ENCODE measurements at places on chromosomes 3 and 15. TPM values are rescaled to one million over a fixed set of nuclear protein-coding genes. Genes with fewer than 3 reads are reported as not detected.
A peak's percentile ranks its signal among the peaks of the same experiment; 100 is the strongest.

The LYSMD4 gene
- total RNA-seq, result 5.3 TPM

The FOXB1 gene
- total RNA-seq, result not detected

The NUP210 gene
- 11.4 TPM for total RNA-seq

The NR2E3 gene
- not detected for total RNA-seq

DNA sequence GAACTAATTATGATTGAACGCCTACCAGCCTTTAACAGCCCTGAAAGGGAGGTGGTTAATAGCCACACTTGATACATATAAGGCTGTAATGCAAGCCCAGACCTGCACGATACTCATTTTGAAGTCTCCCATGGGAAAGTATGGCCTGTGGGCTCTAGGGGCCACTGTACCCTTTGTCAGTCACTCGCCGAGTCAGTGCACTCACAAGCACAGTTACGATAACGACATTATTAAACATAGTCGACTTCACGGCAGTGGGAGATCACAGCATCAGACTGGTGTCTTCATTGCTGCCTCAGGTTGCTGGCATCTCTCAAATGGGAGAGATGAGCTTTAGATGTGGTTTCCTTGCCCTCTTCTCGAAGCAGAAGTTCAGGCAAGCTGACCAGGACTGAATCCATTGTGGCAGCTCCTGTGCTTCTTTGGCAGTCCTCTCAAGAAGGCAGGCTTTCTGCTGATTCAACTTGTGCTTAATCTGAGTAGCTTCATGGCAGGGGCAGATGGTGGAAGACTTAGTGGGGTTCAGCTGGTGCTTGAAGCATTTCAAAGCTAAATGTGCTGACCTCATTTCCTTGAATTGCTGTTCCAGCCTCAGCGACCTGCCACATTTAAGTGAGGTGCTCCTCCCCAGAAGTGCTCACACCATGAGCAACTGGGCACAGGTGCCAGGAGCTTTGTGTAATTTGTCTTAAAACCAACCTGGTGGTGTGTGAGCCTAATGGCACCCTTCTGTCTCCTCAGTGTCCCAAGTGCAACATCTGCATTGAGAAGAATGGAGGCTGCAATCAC lies 15.8 kb upstream of the P4HTM start:
- no peak for DNase-seq

- no peak for DNase-seq
Observed at GRCh38 chr15:90044916-90045371, 43.8 kb downstream of the ZNF710 start.

GRCh38 chr3:168625477-168625876 lies 529.8 kb upstream of the GOLIM4 start:
- DNase-seq, result no peak

DNA sequence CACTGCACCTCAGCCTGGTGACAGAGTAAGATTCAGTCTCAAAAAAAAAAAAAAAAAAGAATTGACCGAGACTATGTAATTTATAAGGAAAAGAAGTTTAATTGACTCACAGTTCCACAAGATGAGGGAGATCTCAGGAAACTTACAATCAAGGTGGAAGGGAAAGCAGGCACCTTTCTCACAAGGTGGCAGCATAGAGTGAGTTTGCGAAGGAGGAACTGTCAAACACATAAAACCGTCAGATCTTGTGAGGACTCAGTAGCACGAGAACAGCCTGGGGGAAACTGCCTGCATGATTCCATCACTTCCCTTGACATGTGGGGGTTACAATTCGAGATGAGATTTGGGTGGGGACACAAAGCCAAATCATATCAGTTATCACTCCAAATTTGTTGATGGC lies 380.9 kb downstream of the EDEM1 start:
- DNase-seq, result peak; percentile 8

- no peak for DNase-seq
Observed at GRCh38 chr3:27290760-27291159, 78.4 kb downstream of the NEK10 start.

- DNase-seq, result no peak
Observed at GRCh38 chr15:31427411-31427810, 100.8 kb downstream of the KLF13 start.

DNA sequence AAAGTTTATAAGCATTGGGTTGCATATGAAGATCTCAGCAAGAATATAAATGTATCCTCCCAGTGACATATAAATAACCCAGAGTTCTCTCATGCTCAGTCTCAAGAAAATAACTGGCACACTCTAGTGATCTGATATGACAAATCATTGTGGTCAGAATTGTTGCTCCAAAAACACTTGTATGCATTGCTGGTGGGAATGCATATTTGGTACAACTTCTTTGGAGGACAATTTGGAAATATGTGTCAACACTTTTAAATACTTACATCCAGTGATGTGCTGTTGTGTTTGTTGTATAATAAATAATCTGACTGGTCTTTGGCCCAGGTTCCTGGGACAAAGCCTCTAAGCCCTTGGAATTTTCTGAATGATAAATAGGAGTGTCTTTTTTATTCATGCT lies 66.7 kb upstream of the STT3B start:
- DNase-seq, result no peak

GRCh38 chr3:55708242-55708641 lies 221.1 kb upstream of the WNT5A start:
- DNase-seq, result no peak

DNA sequence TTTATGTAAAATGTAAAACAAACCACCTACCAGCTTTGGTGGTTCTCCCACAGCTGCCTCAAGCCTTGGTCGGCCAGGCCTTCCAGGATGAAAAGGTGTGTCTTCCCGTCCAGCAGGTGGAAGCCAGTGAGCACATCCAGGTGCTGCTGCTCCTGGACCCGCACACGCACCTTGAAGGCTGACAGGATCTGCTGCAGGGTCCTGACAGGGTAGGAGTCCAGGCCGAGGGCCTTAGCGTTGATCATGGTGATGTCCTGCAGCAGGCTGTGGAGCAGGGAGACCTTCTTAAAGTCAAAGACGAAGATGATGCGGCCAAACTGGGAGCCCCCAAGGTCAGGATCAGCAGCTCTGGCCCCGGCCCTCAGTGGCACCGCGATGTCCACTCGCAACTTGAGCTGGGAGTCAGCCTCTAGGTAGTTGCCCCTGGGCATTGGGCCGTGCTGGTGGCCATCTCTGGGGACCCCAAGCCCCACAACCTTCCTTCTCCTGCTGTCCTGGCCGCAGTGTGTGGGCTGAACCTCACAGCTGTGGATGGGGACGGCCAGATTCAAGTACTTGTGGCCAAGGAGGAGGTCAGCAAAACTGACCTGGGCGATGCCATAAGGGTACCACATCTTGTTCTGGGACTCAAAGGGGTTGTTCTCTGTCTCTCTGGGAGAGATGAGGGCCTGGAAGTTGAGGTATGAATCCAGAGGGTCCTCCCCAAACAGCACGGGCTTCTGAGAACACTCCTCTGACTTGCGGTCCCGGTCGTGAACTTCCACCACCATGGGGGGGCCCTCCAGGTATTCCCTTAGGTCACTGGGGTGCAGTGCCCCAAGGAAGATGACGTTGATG lies 48.6 kb downstream of the CFAP92 start:
- no peak for DNase-seq

DNA sequence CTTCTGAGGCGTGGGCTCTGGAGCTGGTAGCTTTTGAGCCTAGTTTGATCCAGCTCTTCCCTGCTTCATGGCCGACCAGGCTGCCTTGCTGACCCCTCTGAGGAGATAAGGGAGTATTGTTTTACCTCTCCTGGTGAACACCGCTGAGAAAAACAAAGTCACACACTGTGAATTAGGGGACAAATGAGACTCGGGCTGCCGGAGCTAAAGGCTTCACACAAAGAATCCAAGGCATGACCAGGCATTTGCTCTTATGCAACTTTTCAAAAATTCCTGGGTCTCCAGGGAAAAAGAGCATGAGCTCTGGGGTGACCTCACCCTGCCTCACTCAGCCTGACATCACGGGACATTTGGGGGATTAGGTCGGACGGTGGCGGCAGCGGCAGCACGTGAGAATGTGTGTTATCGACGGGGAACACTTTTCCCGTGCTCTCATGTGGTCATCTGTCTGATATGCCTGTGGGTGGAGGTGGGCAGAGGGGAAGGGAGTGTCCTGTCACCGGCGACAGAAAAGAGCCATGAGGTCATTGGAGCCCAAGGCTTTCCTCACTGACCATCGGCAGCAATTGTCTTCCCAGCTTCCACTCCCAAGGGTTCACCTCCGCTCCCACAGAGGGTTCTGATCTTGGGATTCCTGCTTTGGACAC lies 61.0 kb downstream of the TMEM44 start:
- peak; percentile 24 for DNase-seq

DNA sequence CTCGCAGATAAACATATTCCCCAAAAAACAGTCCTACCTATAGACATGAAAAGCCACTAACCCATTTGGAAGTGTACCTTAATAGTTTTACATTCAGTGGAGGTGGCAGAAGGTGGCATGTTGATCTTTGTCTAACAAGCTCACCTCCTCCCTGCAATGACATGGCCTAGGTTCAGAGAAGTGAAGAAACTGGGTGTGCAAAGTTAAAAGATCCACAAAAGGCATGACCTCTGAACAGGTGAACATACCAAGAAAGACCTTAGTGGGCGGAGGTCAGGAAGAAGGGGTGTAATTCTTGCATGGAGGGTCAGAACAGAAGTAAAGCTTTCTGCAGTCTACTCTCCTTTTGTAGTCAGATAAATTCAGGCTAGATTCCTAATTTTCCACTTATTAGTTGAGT lies 822 bp downstream of the MRPL3 start:
- no peak for DNase-seq

All from A673 (cell line).